ENCODE measurements at places on chromosomes 7 and 10.
A peak's percentile ranks its signal among the peaks of the same experiment; 100 is the strongest.

DNA sequence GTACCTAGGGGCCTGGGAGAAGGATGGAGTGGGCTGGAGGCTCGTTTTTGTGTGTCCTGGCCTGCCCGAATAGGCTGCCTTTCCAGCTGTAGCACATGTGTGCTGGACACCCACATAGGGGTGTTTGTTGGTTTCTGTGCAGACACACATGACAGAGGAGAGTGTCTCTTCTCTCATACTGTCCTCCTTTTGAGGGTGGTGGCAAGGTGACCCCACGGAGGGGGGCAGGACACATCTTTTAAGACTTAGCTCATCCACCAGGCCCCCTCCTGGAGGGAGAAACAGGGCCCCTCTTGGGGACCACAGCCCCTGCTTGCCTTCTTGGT, 72.2 kb upstream of the PPIF start:
- H3K27me3 ChIP-seq = no peaks in the 10 kb centered on the region
- H3K4me3 ChIP-seq = no peak overlapping the region
- peaks cover 13% of the 10 kb centered on the region for H3K36me3 ChIP-seq
- H3K27ac ChIP-seq = no peak overlapping the region
- no peaks in the 10 kb centered on the region for H3K4me1 ChIP-seq

- no peak overlapping the region for H3K4me3 ChIP-seq
- peaks cover 24% of the 10 kb centered on the region for H3K27me3 ChIP-seq
- H3K36me3 ChIP-seq = peaks cover 34% of the 10 kb centered on the region
These were observed 111.5 kb downstream of the FOXL3 start for GRCh38 chr7:401495-401894.

DNA sequence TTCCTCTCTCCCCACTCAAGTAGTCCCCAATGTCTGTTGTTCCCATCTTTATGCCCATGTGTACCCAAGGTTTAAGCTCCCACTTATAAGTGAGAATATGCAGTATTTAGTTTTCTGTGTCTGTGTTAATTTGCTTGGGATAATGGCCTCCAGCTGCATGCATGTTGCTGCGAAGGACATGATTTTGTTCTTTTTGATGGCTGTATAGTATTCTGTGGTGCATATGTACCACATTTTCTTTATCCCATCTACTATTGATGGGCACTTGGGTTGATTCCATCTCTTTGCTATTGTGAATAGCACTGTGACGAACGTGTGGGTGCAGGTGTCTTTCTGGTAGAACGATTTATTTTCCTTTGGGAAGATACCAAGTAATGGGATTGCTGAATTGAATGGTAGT, 170.2 kb upstream of the AUTS2 start:
- no peak for DNase-seq
- peaks cover 15% of the 10 kb centered on the region for H3K4me1 ChIP-seq
- no peaks in the 10 kb centered on the region for H3K36me3 ChIP-seq
- H3K27ac ChIP-seq = no peak overlapping the region
- no peak overlapping the region for H3K4me3 ChIP-seq

- peaks cover 3% of the 10 kb centered on the region for H3K27me3 ChIP-seq
- no peak overlapping the region for H3K27ac ChIP-seq
- no peak overlapping the region for H3K4me3 ChIP-seq
- H3K4me1 ChIP-seq = peaks cover 6% of the 10 kb centered on the region
- H3K36me3 ChIP-seq = no peaks in the 10 kb centered on the region
These were observed 34.3 kb upstream of the HERPUD2 start for GRCh38 chr7:35729061-35729783.

GRCh38 chr10:80344276-80344675, 12.3 kb downstream of the DYDC1 start:
- H3K36me3 ChIP-seq = no peaks in the 10 kb centered on the region
- DNase-seq = no peak
- H3K4me1 ChIP-seq = peaks cover 3% of the 10 kb centered on the region
- no peaks in the 10 kb centered on the region for H3K27me3 ChIP-seq

DNA sequence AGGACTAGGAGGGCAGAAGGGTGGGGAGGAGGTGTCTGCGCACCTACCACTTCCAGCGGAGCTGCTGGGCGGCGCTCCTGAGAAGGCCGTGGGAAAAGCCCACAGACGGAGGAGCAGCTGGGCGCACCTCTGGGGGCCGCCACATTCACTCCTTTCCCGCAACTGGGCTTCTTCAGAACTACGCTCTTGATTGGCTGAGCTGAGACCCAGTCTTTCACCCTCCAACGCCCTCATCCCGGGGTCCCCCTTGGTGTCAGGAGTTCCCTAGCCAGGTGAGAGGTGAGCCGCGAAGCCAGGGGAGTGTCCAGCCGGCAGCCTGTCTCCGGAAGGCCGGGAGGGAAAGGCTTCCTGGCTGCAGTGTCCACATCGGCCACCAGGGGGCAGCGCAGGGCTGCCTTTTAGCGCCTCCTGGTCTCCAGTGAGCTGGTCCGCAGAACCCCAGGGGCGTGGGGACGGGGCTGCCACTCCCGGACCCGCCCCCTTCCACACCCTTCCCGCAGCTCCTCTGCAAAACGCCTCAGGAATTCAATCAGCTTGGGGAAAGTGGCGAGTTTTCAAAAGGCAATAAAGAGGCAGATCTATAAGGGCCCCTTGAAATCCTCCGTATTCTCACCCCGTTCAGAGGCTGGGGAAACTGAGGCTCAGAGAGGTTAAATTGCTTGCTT, 98.8 kb downstream of the CHST15 start:
- H3K27me3 ChIP-seq = peaks cover 47% of the 10 kb centered on the region
- DNase-seq = peak; percentile 97
- H3K36me3 ChIP-seq = no peaks in the 10 kb centered on the region
- peaks cover 20% of the 10 kb centered on the region for H3K4me1 ChIP-seq
- H3K4me3 ChIP-seq = peak overlapping the region; percentile 70

DNA sequence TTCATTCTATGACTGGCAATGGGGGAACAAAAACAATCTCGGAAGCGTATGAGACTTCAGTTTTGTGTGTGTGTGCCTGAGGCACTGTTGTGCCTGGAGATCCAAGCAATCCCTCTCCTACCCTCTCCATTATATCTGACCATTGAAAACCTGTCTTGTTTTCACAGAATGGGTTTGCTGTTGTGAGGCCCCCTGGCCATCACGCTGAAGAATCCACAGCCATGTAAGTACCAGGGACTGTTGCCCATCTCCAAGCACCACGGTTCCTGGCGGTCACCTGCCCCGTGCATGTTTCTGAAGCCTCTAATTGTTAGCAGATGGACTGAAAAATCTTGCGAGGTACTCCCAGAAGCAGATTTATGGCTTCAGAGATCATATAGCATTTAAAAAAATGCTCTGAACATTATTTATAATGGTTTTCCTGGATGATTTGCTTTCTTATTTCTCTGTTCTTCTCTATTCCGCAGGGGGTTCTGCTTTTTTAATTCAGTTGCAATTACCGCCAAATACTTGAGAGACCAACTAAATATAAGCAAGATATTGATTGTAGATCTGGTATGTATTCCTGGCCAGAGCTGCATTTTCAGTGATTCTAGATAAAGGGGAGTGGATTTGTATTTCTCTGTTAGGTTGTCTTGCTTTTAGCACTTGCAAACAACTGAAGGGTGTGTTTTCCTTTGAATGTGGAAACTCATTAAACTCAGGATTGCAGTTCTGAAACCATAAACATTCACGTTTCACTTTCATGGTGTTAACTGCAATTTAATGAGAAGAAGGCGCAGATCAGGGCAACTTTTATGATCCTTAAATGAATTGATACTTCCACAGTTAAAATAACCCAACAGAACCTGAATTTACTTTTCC, 288.2 kb downstream of the TWIST1 start:
- H3K27me3 ChIP-seq = no peaks in the 10 kb centered on the region
- peaks cover 7% of the 10 kb centered on the region for H3K4me1 ChIP-seq
- H3K4me3 ChIP-seq = no peak overlapping the region
- H3K36me3 ChIP-seq = no peaks in the 10 kb centered on the region
- no peak for DNase-seq

- H3K36me3 ChIP-seq = peaks cover 67% of the 10 kb centered on the region
- no peak overlapping the region for H3K4me3 ChIP-seq
- no peaks in the 10 kb centered on the region for H3K27me3 ChIP-seq
- H3K4me1 ChIP-seq = no peaks in the 10 kb centered on the region
- no peak for DNase-seq
These were observed 30.6 kb downstream of the TMEM243 start for GRCh38 chr7:87188930-87189329.

- H3K4me1 ChIP-seq = no peaks in the 10 kb centered on the region
- no peaks in the 10 kb centered on the region for H3K27me3 ChIP-seq
- H3K36me3 ChIP-seq = no peaks in the 10 kb centered on the region
- H3K4me3 ChIP-seq = no peak overlapping the region
- no peak for DNase-seq
These were observed 118.1 kb downstream of the GNAT3 start for GRCh38 chr7:80393786-80394185.

DNA sequence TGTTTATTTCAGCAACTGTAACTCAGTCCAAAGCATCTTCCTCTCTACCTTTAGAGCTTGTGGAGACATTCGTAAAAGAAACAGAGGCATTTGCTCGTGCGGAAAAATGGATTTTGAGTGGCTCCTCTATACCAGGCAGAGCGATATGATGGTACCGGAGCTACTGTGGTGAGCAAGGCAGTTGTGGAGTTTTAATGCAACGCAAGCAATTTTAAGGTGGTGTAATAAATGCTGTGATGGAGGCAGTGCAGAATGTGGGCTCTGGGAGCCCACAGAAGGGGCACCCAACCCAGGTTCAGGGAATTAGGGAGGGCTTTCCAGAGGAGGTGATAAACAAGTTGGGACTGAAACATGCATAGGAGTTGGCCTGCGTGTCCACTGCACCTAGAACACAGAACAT, 149.5 kb downstream of the CDH23 start:
- no peaks in the 10 kb centered on the region for H3K36me3 ChIP-seq
- H3K27me3 ChIP-seq = no peaks in the 10 kb centered on the region
- H3K27ac ChIP-seq = no peak overlapping the region
- no peak overlapping the region for H3K4me3 ChIP-seq
- DNase-seq = no peak

DNA sequence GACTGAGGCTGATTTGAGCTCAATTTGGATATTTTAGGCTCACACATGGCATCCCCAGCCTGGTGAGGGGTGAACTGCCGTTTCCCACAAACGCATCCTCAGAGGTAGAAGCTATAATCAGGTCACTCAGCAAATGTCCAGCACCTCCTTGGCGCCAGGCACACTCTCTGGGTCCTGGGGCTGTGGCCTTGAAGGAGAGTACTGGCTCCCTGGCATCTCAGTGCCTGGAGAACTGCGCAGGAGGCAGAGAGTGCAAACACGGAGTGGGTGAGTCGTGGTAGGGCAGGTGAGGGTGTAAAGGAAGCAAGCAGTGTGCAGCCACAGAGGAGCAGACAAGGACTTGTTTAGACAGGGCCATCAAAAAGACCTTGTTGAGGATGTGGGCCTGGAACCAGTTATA, 224.0 kb upstream of the ZNF32 start:
- DNase-seq = no peak
- H3K27me3 ChIP-seq = no peaks in the 10 kb centered on the region
- peaks cover 5% of the 10 kb centered on the region for H3K4me1 ChIP-seq
- H3K36me3 ChIP-seq = no peaks in the 10 kb centered on the region

GRCh38 chr7:116618338-116619128, 53.5 kb upstream of the MET start:
- DNase-seq = no peak
- H3K4me3 ChIP-seq = no peak overlapping the region
- no peaks in the 10 kb centered on the region for H3K27me3 ChIP-seq
- H3K36me3 ChIP-seq = peaks cover 8% of the 10 kb centered on the region
- no peaks in the 10 kb centered on the region for H3K4me1 ChIP-seq
- H3K27ac ChIP-seq = no peak overlapping the region

Measured in WTC11 (cell line).